Naive thymus-derived CD8-positive, alpha-beta T cell (primary cell): ENCODE measurements at places on chromosomes 2 and 18.
A peak's percentile ranks its signal among the peaks of the same experiment; 100 is the strongest.

DNA sequence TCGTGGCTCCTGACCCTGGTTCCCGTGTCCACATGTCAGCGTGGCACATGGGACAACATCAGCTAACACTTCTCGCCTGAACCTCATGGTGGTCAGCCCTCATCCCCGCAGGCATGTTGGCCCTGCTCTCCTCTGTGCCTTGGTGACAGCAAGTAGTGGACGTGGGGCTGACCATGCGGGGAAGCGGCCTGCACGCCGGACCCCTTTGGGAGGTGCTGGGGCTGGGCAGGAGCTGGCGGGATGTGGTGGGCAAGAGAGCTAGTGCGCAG, 249.5 kb downstream of the TWIST2 start:
- no peak for DNase-seq

DNA sequence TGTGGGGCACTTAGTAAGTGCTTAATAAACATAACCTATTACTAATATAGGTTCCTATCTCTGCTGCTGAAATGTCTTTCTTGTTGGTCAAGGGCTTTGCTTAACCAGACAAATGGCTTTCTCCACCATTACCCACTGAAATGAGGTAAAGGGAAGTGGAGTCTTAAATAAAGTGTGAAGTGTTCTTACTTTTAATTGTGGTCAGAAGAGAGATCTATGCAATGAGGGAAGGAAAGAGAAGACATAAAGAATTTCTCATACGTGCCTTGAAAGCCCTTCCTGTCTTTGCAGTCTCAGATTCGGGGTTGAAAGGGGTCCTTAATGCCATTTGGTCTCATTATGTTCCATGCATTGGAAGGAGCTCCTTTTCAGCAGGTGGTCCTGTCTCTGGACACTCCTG, 6.9 kb upstream of the CXCR4 start:
- peak; percentile 45 for DNase-seq

GRCh38 chr2:170717599-170717963, 2.4 kb downstream of the SP5 start:
- no peak for DNase-seq

DNA sequence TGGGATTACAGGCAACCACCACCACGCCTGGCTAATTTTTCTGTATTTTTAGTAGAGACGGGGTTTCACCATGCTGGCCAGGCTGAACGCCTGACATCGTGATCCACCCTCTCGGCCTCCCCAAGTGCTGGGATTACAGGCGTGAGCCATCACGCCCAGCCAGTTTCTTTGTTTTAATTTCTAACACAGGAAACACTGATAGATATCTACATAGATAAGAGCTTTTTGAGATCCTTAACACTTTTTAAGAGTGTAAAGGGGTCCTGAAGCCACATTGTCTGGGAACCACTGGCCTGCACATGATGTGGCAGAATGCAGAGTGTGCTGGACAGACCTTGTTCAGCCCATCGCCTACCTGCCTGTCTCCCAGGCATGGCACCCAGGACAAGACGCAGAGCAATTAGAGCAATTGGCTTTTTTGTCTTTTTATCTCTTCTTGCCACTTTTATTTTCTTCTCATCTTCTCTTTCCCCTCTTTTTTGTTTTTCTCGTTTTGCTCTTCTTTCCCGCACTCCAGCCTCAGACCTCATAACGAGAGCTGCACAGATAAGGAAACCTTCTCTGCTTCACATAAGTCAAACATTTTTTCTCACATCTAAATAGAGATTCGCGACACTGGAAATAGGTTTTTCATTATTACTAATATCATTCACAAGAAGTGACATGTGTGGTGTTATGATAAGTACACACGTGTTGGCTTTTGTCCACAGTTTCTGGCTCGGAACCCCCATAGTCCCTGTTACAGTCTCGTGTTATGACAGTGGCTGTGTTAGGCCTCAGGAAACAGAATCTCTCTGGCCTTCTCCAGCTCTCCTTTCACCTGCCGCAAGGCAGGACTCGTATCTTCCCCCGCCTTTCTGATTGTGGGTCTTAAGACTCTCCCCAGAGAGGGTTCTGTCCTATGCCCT, 25.2 kb upstream of the GPR55 start:
- DNase-seq: no peak

GRCh38 chr2:141468761-141469160, 662.1 kb downstream of the LRP1B start:
- no peak for DNase-seq

GRCh38 chr2:156537141-156537540, 101.0 kb downstream of the GPD2 start:
- DNase-seq: no peak

- DNase-seq: no peak
Observed at GRCh38 chr18:63264871-63265270, 54.7 kb downstream of the BCL2 start.

DNA sequence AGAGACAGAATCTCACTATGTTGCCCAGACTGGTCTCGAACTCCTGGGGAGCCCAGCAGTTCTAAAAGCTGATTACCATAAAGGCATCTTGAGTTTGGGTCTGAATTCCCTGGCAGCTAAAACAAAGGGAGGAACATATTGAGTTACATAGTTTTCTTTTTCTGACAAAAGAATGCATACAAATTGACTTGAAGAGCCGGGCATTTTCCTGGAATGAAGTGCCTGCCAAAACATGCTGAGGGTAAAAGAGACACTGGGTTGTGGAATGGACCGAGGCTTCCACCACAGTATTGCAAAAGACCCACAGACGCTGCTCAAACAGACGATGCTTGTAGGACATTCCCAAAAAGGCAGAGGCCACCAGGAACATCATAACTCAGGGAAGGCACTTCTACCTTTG, 35.1 kb upstream of the ROCK2 start:
- DNase-seq: no peak

GRCh38 chr18:9627642-9628041, 13.3 kb upstream of the PPP4R1 start:
- DNase-seq: no peak

DNA sequence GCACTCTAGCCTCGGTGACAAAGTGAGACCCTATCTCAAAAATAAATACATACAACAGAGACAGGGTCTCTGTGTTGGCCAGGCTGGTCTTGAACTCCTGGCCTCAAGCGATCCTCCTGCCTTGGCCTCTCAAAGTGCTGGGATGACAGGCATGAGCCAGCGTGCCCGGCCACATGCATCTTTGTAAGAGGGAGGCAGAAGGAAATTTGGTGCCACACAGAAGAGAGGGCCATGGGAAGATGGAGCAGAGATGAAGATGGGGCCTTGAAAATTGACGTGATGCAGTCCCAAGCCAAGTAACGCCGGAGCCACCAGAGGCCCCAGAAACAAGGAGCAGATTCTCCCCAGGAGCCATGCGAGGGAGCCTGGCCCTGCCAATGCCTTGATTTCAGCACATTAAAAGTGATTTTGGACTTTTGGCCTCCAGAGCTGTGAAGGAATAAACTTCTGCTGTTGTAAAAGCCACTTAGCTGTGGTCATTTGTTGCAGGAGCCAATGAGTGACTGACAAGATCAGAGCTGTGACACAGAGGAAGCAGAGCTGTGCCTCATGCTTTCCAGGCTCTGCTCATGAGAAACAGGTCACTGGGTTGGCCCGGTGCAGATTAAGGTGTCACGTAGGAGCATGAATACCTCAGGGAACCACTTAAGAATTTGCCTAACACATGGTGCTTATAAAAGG, 2.7 kb upstream of the SLC66A2 start:
- no peak for DNase-seq

- no peak for DNase-seq
Observed at GRCh38 chr2:239008677-239009588, 161.0 kb downstream of the TWIST2 start.

GRCh38 chr2:110688594-110689091, 10.8 kb upstream of the BUB1 start:
- no peak for DNase-seq

- DNase-seq: no peak
Observed at GRCh38 chr2:101895039-101895438, 96.7 kb upstream of the IL1R2 start.

DNA sequence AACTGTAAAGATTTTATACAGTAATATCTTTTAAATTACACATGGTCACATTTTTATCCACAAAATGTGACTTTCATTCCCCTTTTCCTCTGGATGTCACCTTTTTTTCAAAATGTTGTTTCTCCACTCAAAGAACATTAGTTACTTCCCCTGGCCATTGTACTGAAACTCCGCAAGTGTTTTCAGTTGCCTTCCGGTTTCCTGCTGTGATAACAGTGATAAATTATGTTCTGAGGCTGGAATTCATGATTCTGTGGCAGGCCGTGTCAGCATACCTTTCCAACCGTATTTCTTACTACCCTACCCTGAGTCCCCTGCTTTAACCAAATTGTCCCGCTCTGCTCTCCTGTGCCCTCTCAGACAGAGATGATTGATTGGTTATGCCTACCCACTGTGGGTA, 53.5 kb downstream of the MGAT5 start:
- DNase-seq: no peak

- no peak for DNase-seq
Observed at GRCh38 chr18:13570216-13570615, 156.1 kb downstream of the FAM210A start.

DNA sequence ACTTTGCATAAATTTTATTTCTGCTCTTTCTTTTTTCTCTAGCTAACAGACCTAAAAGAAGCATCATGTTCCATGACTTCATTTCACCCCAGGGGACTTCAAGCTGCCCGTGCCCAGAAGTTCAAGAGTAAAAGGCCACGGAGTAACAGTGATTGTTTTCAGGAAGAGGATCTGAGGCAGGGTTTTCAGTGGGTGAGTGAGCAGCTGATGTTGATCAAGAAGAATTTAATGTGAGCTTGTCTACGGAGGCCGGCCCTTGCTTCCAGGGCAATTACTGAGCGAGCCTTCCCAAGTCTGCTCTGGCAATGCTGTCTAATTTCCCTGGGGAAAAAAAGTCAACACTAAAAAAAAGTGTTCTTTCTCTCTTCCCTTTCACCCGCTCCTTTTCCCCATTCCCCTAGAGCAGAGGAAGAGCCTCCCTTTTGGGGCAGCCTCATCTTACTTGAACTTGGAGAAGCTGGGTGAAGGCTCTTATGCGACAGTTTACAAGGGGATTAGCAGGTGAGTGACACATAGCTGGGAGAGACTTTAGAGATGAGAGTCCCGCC, 1.2 kb downstream of the CDK15 start:
- DNase-seq: no peak
